ENCODE measurements at places on chromosomes 13 and 19. TPM values are rescaled to one million over a fixed set of nuclear protein-coding genes. Genes with fewer than 3 reads are reported as not detected.

GRCh38 chr13:68996668-68997025 is 1111.0 kb upstream of the ATXN8OS start:
- no peak for DNase-seq

- DNase-seq, result no peak
Measured at GRCh38 chr13:80036845-80037504, 304.0 kb downstream of the SPRY2 start.

- DNase-seq, result no peak
Measured at GRCh38 chr19:14385492-14385891, 4.2 kb downstream of the ADGRE5 start.

DNA sequence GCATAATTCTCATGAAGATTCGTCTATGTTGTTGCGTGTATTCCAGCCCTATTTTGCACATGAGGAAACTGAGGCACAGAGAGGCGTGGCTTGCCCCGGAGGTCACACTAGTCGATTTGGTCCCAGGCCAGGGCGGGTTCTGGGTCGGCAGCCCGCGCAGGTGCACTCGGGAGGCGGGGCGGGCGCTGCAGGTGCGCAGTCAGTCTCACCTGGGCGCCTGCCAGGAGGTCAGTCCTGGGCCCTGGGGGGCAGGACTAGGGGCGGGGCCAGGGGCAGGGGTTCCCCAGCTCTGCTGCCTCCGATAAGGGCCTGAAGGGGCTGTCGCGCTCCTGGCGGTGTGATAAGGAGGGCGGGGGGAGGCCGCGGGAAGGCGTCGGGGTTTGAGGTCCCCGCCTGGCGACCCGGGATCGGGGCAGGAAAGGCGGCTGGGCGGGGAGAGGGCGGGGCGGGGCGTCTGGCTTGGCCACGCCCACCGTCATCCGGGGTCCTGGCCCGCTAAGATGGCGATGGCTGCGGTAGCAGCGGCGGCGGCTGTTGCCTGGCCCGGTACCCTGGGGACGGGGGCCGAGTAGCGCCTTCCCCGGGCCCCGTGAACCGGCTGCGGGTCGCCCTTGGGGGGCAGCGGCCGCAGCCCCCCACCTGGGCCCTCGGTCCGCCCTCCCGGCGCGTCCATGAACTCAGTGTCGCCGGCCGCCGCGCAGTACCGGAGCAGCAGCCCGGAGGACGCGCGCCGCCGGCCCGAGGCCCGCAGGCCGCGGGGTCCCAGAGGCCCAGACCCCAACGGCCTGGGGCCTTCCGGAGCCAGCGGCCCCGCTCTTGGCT is at the start of gene ATG4D:
TSS of gene ATG4D (plus strand) at position 485 of the 822 bp plus-strand sequence. CDS start at position 672, 187 bp downstream.
- peak; percentile 95 for DNase-seq

DNA sequence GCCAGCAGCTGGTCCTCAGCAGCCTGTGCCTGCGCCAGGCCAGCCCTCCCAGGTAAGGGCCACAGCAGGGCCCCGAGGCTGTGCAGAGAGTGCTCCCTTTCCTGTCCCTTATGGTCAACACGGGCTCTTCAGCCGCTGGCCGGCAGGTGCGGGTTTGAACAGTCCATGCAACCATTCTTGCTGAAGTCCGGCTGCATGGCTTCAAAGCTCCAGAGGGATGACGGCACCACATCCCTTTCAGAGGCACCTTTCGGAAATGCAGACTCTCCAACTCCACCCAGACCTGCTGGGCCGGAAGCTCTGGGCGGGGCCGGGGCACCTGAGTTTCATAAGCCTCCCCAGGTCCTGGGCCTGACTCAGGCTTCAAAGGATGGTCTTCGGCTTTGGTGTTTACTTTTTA is 81.3 kb downstream of the SPACA7 start:
- DNase-seq, result no peak

- DNase-seq, result no peak
Measured at GRCh38 chr19:42558450-42559150, 30.3 kb upstream of the CEACAM1 start.

- no peak for DNase-seq
Measured at GRCh38 chr19:3873151-3873550, 4.3 kb upstream of the ZFR2 start.

- no peak for DNase-seq
Measured at GRCh38 chr13:98819382-98820010, 67.0 kb upstream of the SLC15A1 start.

- DNase-seq, result no peak
Measured at GRCh38 chr19:51124729-51125128, at the start of gene SIGLEC9. Gene SIGLEC9 (plus strand): TSS chr19:51124906. CDS start chr19:51124975, 69 bp downstream.

DNA sequence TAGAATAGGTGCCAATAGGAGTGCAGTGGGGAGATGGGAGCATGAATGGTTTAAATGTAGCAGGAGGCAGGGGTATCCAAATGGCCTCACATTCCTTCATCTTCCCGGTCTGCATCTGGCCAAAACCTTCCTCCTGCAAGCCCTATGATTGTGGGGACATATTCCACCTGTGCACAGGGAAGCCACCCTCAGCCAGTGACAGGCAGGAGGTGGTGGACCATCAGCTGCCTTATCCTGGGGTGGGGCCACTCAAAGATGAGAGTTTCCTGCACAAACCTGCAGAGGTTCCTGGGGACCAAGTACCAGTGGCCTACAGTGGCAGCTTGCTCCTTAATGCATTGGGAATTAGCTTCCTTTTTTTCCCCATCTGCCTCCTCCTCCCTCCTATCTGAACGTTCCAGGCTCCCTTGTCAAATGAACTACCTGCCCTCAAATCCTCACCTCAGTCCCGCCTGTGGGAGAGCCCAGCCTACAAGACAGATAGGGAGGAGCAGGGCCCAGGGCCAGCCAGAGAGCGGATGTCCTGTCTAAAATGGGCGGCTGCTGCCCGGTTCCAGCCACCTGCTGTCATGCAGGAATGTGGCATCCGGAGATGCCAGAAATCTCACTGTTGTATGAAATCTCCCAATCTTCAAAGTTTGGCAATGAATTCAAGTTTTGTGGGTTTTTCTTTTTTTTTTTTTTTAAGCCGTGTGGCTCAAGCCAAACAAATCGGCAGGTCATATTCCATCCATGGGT is 85.0 kb downstream of the TSHZ3 start:
- no peak for DNase-seq

DNA sequence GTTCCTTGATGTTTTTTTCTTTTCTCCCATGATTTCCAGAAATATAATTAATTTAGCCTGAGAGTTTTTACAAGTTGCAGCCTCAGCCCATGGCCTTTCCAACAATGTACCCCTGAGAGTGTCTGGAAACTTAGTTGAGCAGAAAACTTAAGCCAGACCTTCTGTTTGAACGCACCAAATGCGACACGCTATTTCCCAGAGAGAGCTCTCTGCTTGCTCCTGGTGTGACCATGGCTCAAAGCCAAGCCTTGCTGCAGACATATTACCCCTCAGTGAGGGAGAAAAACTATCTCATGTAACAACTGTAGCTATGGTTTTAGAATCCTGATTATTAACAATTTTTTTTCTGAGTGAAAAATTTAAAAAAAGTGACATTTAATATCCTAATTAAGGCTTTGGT is 1204.5 kb upstream of the SLC10A2 start:
- no peak for DNase-seq

- no peak for DNase-seq
Measured at GRCh38 chr13:65504213-65504612, 1725.9 kb downstream of the PCDH9 start.

- no peak for DNase-seq
Measured at GRCh38 chr13:110136660-110137585, 170.0 kb downstream of the COL4A1 start.

- DNase-seq, result peak; percentile 20
Measured at GRCh38 chr13:42696191-42696590, 85.2 kb upstream of the FAM216B start.

MTUS2 gene
- total RNA-seq, result not detected

LSM7 gene
- 83.4 TPM for total RNA-seq

ZNF578 gene
- not detected for total RNA-seq

PDX1 gene
- total RNA-seq, result not detected

FXYD3 gene
- 287 TPM for total RNA-seq
